Left hindlimb (tissue), 1 donor: ENCODE measurements at places on chromosomes 3 and 15.

DNA sequence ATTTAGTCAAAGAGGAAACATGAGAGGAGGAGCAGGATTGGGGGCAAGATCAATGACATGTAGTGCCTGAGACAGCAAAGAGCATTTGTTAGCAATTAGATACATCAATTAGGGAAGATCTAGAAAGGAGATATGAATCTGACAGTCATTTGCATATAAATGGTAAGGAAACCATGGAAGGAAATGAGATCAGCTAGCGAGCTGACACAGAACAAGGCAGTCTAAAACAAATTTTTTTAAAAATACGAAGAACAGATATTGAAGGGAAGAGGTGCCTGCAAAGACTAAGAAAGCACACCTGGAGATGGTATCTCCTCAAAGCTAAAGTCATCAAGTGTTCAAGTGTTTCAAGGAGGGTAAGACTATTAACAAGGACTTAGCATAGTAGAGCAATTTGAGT is 4.6 kb downstream of the EPM2AIP1 start:
- no peak for DNase-seq

GRCh38 chr15:75584121-75584520 is 5.0 kb upstream of the PTPN9 start:
- DNase-seq, result no peak

- peak; percentile 53 for DNase-seq
Measured at GRCh38 chr15:31236184-31237042, 90.2 kb upstream of the KLF13 start.

GRCh38 chr3:52461874-52462273 is 6.5 kb downstream of the NISCH start:
- DNase-seq, result no peak

DNA sequence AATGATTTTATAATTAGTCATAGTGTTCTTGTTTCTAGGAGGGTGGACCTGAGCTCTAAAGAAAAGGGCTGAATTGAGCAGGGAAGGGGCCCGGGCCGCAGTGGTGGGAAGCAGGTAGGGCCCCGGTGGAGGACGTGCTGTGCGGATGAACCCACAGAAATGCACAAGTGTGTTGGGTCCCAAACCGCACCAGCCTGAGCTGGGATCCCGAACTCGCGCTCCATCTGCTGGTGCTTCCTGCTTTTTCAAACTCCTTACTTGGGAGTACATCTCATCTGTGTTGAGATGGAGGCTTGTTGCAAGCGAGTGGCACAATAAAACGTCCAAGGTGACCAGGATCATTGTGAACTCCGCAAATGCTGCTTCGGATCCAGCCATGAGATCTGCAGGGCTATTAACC is 244.8 kb upstream of the IGF1R start:
- no peak for DNase-seq

- no peak for DNase-seq
Measured at GRCh38 chr3:184726497-184726896, 14.6 kb upstream of the MAGEF1 start.

- no peak for DNase-seq
Measured at GRCh38 chr3:30602946-30603345, 3.5 kb upstream of the TGFBR2 start.

- no peak for DNase-seq
Measured at GRCh38 chr3:182519569-182519968, 273.7 kb upstream of the ATP11B start.

- DNase-seq, result peak; percentile 65
Measured at GRCh38 chr15:90869601-90870353, 1.4 kb downstream of the FURIN start.

DNA sequence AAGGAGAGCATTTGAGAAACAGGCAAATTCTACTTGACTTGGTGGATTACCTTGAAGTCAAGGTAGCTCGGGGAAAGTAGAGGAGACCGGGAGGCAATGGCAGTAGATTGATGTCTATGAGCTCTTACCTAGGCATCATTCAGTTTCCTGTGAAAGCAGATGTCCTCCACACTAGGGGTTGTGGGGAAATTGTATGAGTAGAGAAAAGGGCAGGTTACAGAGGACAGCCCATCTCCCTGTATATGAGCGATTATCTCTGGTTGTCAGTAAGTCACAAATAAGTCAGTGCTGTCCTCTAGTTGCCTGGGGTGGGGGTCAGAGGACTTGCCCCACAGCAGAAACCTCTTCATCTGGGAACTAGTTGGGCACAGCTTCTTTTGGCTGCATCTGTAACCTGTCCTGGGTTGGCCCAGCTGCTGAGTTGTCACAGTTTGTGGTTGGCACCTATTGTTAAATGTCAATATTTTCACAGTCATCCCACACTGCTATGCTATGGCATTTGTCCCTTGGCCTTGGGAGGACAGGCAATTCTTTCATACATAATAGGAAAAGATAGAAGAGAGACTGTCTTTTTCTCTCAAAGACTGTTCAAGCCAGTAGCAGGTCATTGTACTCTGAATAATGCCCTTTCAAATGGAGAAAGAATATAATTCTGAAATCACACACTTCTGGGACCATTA is 53.6 kb upstream of the LRRFIP2 start:
- no peak for DNase-seq

DNA sequence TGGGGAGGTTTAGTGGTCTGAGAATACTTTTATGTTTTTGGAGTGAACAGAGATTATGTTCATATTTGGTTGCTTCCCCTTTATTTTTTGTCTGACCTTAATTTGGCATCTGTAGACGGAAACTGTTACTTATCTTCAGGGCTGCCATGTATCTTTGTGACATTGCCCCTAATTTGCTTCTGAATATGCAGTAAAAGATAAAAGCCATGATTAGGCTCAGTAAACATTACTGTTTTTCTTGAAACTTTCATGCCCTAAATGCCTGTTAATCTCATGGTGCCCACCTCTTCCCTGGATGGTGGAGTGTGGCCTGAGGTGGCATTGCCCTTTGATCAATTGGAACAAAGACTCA is 106.7 kb downstream of the C3orf70 start:
- DNase-seq, result no peak

- DNase-seq, result no peak
Measured at GRCh38 chr3:77102951-77103769, 63.3 kb downstream of the ROBO2 start.

DNA sequence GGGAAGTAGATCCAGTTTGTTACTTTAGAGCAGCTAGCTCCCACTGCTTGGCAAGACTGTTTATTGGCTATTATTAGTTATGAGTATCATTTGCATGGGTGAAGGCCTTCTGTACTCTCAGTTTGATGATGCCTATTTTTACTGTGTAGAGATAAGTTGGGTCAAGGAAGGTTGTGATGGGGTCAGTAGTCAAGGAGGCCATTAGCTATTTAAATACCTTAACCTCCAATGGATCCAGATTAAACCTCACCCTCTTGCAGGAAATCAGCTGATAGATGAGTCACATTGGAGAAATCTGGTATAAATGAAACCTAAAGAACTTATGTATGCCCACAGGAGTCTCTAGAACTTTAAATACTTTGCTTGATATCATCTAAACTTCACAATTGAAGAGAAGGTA is 45.0 kb downstream of the THBS1 start:
- no peak for DNase-seq

DNA sequence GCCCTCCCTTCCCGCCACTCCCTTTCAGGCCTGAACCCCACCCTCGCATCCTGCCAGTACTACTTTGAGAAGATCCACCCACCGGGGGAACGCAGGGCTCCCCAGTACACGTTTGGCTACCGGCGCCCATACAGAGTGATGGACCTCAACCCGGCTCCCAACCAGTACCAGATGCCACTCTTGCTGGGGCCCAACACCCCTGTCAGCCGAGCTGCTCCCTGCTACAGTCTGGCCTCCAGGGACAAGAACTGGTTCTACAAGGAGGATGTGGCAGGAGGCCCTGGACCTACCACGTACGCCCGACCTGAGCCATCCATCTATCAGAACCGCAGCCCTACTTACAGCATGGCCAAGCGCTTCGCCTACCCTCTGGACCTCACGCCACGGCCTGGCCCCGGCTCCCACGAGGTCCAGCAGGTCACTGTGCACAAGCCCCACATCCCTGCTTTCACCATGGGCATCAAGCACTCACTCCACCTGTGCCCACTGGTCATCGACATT is 14.4 kb upstream of the CSPG4 start:
- DNase-seq, result no peak

- no peak for DNase-seq
Measured at GRCh38 chr3:86708893-86709292, 282.1 kb downstream of the VGLL3 start.

DNA sequence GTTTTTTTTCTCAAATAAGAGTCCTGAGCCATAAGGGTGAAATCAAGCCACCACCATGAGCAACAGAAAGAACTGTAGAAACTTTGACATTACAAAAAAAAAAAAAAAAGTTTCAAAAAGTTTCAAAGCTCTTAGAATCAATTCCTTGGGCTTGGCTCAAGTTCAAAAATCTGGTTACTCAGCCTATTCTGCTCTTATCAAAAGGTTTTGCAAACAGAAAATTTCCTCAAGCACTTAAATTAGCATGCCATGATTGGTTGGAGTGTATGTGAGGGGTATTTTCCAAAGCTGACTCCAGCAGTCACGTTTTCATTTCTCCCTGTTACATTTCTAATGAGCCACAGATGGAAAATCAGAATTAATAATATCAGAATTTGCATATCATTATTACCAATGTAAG is 12.1 kb upstream of the PEX5L start:
- no peak for DNase-seq
